ENCODE measurements at places on chromosomes 11 and 22.

DNA sequence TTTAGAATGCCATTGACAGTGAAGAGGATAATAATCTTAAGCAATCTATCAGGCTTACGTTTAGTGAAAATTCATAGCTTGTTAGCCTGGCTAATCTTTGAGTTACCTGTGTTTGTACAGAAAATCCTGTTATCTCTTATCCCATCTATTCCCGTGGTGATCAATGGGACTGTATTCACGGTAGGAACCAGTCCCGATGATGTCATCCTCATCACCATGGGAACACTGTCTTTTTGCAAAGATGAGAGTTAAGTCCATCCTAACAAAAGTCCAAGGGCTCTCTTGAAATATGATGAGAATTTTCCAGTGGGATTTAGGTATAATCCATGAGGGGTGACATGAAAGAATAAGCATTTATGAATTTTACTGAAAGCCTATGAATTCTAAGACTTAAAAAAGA is 762.2 kb downstream of the ETS1 start:
- DNase-seq, result no peak

DNA sequence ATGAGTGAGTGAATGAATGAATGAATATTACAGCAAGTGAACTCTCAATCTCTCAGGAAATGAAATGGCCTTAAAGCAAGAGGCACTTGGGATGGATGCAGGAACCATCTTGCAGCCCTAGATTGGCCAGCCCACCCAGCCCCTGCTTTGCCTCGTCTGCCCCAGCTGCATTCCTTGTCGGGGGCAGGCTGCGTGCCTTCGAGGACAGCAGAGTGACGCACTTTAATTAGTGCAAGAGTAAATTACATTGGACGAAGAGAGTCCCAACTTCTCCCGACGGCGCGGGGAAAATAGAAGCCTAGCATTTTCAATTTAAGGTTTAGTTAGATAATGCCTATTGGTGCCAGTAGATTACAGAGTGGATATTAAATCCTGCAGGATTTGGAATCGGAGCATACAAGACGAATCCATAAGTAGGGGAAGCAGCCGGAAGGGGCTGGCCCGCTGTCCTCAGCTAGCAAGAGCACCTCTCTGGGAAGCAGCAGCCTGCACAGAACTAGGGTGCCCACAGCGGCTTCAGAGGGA is 33.8 kb downstream of the TRIM29 start:
- DNase-seq, result no peak

DNA sequence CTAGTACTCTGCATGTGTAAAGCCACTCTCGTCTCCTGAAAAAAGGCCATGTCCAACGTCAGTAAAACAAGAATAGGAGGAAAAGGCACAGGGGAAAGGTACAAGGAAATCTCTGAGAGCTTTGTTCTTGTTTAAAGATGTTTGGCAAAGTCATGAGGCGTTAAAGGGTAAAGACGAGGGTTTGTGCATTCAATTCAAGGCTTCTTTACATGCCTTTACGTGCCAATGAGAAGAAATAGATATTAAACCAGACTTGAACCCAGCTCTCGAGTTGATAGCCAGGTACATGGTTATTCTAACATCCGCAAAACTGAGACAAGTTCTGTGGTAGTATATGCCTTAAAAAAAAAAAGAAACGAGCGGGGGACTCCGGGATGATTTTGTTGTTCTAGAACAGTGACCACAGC is 704 bp upstream of the CFL1 start:
- no peak for DNase-seq

DNA sequence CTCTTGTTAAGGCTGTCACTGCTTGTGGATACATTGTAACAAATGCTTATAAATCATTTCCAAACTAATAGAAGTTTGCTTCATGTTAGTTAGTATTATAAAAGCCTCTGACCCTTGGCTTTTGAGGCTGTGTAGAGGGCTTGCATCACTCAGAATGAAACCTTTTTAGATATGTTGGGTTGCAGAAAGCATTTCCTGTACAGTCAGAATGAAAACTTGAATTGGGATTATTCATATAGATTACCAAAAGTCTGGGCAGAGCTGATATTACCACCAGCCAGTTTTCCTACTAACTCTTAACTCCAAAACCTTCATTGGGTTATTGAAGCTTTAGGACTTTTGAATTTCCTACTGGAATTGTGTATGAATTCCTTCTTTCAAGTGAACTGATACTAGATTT is 12.0 kb downstream of the KMT2A start:
- DNase-seq, result no peak

GRCh38 chr11:123054301-123055065 is 7.5 kb downstream of the HSPA8 start:
- DNase-seq, result no peak

- DNase-seq, result no peak
Observed at GRCh38 chr11:67632982-67633755, 3.4 kb upstream of the NUDT8 start.

DNA sequence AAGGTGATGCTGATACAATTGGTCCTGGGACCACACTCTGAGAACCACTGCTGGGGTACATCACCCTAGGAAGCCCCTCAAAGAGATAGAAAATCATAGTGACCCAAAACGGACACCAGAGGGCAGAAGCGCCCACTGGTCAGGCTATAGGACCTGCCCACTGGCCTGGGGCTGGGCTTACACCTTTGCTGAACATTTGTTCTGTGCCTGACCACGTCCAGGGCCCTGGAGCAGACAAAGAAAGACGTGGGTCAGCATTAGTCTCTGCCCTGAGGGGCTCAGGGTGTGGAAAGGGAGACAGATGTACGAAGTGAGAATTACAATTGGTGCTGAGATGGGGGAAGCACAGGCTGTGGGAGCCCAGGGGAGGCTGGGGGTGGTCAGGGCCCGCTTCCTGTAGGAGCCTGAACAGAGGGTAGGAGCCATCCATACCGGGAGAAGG is 14.4 kb upstream of the SERPINH1 start:
- peak; percentile 5 for DNase-seq

- DNase-seq, result no peak
Observed at GRCh38 chr11:74538680-74539079, 45.2 kb upstream of the LIPT2 start.

- DNase-seq, result no peak
Observed at GRCh38 chr11:102957953-102958352, 2.4 kb upstream of the MMP13 start.

- DNase-seq, result no peak
Observed at GRCh38 chr22:25007444-25008106, 55.1 kb downstream of the KIAA1671 start.

GRCh38 chr11:6238902-6239301 is at the start of gene CNGA4:
Gene CNGA4, plus strand, starts transcription at chr11:6239089. Its CDS starts 118 bp downstream, at chr11:6239207.
- DNase-seq, result no peak

- no peak for DNase-seq
Observed at GRCh38 chr11:68201492-68201891, 11.6 kb downstream of the KMT5B start.

- peak; percentile 65 for DNase-seq
Observed at GRCh38 chr11:64148226-64148916, 17.5 kb downstream of the MACROD1 start.

DNA sequence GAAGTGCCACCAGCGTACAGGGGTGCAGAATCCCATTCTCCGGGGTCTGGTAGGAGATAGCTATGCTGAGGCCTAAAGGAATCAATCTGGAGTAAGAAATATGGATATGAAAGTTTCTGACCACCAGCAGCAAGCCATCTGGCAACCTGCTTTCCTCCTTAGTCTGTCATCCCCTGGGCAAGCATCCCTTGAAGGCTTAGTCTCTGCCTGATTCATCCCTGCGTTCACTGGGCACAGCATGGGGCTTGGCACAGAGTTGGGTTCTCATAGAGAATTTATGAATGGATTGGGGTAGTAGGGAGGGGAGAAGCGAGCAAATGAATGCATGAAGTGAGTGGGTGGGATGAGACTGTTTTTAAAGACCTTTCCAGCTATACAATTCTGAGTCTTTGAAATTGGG is 85.8 kb upstream of the NARS2 start:
- DNase-seq, result no peak

- no peak for DNase-seq
Observed at GRCh38 chr11:31845331-31845730, 34.2 kb upstream of the PAX6 start.

GRCh38 chr11:10019906-10020682 is 273.9 kb downstream of the SBF2 start:
- DNase-seq, result no peak

DNA sequence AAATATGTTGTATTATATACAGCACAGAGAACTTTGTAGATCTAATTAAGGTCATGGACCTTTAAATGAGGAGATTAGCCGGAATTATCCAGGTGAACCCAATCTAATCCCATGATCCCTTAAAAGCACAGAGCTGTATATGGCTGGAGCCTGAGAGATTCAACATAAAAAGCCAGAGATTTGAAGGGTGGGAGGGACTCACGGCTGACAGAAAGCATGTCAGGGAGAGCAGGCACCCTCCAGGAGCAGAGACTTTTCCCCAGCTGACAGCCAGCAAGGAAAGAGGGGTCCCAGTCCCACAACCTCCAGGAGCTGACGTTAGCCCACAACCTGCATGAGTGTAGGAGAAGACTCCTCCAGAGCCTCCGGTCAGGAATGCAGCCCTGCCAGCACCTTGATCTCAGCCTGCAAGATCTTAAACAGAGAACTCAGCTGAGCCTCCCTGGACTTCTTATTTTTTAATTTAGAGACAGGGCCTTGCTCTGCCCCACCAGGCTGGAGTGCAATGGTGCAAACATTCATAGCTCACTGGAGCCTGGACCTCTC is 20.0 kb upstream of the ADA2 start:
- no peak for DNase-seq

DNA sequence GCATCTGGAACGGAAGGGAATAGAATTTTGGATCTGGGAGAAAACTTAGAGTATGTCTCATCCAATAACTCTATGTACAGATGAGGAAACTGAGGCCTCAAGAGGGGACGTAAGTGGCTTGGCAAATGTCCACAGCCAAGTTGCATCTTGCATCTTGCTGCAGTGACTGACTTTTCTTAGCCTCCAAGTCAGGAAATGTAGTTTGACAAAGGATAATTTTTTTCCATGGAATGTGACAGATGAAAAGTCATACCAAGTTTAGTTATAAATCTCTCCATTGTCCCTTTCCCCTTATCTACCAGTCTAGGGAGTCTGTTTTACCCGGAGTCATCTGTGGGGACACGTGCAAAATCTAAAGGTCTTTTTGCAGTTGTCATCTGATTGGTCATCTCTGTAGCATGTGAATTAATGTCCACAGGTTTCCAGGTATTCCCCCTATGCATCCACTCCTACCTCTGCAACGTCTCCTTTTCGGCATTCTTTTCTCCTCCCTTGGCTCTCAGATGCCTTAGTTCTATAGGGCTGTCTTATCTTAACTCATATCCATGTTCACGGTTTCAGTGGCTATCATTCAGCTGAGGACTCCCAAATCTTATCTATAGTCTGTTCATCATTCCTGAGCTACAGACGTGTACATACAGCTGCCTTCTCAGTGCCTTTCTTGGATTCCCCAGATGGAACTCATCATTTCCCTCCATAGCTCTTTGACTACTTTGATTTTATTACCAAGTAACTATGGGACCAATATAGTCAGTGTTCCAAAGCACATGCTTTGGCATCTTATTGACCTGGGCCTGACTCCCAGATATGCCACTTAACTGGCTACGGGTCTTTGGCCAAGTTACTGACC is 139.5 kb upstream of the TIMP3 start:
- DNase-seq, result no peak
